ENCODE measurements at places on chromosomes 2 and 18.

- DNase-seq = no peak
Observed at GRCh38 chr2:31958140-31958717, 52.6 kb downstream of the MEMO1 start.

DNA sequence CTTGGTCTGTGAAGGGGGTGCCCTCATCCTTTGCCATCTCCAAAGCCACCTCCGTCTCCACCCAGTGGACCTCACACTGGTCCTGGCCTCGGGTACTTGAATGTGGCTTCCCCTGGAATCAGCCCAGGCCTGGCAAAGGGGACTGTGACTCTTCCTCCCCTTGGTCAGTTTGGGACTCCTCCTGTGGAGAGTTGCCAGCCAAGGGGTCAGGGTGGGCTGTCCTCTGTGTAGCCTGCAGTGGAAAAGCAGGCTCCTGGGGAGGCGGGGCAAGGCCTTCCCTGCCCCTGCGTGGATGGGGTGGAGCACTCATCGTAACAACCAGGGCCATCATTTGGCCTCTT lies 59.8 kb downstream of the INHBB start:
- DNase-seq = no peak

GRCh38 chr2:205937211-205937610 lies 148.8 kb downstream of the INO80D start:
- DNase-seq = no peak

DNA sequence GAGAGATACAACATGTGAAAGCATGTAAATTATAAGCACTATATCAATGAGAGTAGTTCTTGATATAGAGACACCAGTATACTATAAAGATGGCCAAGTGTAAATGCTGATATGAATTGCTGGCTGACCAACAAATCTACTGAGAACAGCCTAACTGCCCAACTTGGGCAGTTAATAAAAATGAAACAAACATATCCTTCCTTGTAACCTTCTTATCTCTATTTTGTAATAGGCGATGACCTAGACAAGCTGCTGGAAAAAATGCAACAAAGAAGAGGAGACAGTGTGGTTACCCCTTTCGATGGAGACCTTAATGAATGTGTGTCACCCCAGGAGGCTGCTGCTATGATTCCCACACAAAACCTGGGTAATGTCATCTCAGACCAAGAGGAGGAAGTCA lies 148.7 kb downstream of the ESCO1 start:
- no peak for DNase-seq

GRCh38 chr18:74692367-74693013 lies 94.8 kb downstream of the ZNF407 start:
- no peak for DNase-seq

DNA sequence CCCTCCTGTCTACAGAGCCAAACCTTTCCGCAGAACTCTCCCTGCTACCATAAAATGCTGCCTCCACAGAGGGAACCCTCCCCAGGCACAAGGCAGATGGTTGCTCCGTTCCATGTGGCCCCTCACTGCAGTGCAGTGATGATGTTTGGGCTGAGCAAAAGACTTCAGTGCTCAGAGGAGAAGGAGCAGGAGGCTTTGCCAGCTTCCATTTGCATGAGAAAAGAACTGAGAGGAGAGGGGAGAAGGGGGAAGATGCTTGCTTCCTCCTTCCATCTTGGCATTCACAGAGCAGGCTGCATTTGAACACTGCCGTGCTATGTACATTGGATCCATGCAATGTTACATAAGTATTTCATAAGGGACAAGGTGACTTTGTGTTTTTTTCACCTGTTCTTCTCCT lies 46.6 kb upstream of the TMEM200C start:
- DNase-seq = no peak

DNA sequence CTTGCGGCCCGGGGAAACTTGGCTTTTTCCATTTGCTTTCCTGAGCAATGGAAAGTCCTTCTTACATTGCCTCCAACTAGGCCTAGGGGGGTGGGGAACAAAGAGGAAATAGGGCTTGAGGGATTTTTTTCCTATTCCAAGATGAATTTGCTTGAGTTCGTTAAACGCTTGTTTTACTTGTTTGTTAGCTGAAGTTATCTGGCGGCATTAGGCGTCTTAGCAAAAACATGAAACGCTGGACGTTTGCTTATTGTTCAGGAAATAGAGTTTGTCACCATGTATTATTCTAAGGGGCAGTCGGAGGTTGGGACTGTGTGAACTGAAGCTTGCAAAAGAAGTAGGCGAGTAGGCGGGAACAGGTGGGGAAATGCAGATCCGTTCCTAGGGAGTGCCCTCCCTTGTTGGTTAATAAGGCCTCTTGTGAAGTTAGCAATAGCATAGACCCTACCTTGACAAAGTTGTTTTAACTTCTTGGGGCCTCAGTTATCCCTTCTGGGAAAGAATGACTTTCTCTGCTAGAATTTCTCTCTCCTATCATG lies 1.9 kb downstream of the CABLES1 start:
- no peak for DNase-seq

- no peak for DNase-seq
Observed at GRCh38 chr2:26579025-26579722, 62.0 kb downstream of the CIB4 start.

DNA sequence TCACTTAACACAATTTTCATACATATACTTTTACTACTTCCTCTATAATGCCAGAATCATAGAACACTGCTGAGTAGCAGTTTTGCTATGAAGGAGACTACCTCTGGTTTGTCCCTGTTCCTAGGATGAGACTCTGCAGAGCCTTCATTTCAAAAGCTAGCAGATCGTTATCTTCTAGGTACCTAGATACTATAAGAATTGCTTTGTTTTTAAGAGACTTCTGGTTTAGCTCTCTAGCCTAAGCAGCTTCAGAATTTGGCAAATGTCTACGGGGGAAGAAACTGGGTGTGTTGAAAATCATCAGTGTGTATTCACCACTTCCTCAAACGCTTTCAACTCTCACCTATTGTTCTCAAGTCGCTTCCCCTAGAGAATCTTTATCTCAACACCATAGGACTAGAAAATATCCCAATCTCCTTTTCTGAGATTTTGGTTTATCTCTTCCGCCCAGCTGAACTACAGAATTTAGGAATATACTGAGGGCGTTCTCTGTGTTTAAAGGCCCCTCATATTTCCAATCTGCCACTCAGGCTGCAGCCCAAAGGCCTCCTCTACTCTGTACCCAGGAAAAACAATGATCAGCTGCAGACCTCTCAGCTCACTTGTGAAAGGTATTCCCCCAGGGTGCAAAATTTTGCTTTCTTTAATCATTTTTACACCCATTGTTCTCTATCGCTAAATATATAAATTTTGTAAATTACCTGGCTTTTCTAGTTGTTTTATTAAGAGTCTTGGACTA lies 28.7 kb downstream of the SMAD2 start:
- no peak for DNase-seq

DNA sequence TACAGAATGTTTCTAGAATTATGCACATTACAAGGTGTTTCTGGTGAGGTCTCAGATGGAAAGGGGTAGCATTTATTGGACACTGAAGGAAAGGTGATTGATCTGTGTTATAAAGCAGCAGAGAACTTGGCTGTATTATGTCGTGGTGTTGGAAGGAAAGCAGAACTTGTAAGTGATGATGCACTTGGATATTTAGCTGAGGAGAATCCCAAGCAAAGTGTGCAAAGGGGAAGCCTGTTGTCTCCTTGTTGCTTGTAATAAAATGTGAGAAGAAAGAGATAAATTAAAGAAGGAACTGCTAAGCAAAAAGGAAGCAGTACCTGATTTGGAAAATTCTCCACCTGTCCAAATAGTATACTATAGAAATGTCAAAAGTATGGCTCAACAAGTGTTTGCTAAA lies 12.2 kb upstream of the SCYGR5 start:
- no peak for DNase-seq

- no peak for DNase-seq
Observed at GRCh38 chr2:204538182-204539018, 6.9 kb upstream of the PARD3B start.
